ENCODE measurements at places on chromosomes 3 and 15.

GRCh38 chr15:55394694-55395093 lies 13.5 kb downstream of the CCPG1 start:
- DNase-seq = peak; percentile 26

- peak; percentile 91 for DNase-seq
Measured at GRCh38 chr3:52090131-52090932, 34.0 kb upstream of the DUSP7 start.

DNA sequence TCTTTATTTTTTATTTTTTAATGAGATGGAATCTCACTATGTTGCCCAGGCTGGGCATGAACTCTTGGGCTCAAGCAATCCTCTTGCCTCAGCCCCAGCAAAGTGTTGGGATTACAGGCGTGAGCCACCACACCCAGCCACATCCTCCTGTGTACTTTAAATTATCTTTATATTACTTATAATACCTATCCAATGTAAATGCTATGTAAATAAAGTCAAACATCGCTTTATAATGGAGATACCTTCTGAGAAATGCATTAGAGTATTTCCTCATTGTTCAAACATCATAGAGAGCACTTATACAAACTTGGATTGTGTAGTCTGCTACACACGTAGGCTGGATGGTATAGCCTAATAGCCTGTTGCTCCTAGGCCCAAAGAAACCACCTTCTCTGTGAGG lies 41.4 kb upstream of the MAGI1 start:
- no peak for DNase-seq

- peak; percentile 44 for DNase-seq
Measured at GRCh38 chr3:36957862-36958686, 13.2 kb upstream of the TRANK1 start.

DNA sequence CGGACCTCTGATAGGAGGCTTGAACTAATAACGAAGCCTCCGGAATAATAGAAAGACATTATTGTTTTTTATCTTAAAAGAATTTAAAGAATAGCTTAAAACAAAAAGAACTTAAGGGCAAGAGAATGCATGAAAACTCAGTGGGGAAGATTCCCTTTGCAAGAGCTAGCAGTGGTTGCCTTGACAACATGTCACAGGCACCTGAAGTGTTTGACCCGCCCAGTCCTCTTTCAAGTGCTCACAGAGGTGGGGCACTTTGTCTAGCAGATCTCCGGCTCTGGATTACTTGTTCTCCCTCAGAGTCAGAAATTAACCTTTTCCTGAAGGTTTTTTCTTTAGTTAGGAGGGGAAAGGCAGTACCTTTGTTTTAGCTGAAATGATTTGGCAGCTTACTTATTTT lies 37.8 kb downstream of the LARS2 start:
- no peak for DNase-seq

- DNase-seq = no peak
Measured at GRCh38 chr15:96505014-96505413, 174.5 kb downstream of the NR2F2 start.

DNA sequence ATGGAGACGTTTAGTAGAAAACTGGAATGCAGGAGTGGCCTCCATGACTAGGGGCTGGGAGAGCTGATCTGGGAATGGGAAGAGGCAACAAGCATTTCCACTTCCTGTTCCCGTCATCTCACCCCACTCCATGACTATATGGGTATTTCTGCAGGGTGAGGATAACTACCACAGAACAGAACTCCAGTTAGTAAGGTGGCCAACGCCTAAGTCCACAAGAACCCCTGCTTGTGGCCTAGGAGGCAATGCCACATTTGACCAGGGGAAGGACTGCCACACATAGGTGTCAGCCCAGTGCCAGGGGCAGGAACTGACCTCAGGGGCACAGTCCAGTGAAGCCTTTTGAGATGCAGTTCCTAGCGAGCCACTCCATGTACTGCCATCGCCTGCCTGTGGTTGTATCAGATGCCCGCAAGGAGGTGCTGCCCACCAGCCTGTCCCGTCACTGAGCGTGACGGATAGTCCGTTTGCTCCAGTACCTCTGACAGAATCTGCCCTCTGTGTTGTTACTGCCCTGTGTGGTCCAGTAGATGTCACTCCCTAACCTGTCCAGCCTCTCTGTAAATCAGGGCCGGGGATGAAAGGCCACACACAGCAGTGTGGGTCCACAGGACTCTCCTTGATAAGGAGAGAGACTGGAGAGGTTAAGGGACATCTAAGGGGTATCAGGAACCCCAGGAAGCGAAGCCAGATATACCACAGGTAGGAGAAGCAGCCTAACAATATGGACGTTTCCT lies 3.5 kb upstream of the MTFMT start:
- peak; percentile 53 for DNase-seq

- DNase-seq = no peak
Measured at GRCh38 chr3:195820901-195821300, 9.2 kb upstream of the MUC4 start.

DNA sequence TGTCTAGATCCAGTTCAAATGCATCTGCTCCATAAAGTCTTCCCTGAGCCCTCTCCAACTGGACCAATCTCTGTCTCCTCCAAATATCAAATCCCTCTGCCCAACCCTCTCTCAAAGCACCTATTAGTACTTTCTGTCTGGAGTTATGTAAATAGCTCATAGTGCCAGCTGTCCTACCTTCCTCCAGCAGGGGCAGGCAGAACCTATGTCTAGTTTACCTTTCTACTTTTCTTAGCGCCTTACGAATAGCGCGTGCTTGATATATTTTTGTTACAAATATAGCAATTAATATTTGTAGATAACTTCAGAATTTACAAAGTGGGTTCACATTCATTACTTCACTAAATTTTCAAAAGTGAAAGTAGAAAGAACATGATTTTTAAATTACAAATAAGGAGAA lies 14.0 kb upstream of the CCDC80 start:
- DNase-seq = no peak

Measured in AG10803 (cell line).